ENCODE measurements at places on chromosomes 1 and 21. TPM values are rescaled to one million over a fixed set of nuclear protein-coding genes. Genes with fewer than 3 reads are reported as not detected.
A peak's percentile ranks its signal among the peaks of the same experiment; 100 is the strongest.

Gene TACSTD2
- 0.36 TPM for total RNA-seq

Gene SMPDL3B
- total RNA-seq = 0.09 TPM

Gene MTARC2
- total RNA-seq = 2.0 TPM

Gene UTS2
- not detected for total RNA-seq

Gene CGN
- total RNA-seq = 0.09 TPM

Gene FLG2
- total RNA-seq = not detected

Gene BLACAT1
- not detected for total RNA-seq

DNA sequence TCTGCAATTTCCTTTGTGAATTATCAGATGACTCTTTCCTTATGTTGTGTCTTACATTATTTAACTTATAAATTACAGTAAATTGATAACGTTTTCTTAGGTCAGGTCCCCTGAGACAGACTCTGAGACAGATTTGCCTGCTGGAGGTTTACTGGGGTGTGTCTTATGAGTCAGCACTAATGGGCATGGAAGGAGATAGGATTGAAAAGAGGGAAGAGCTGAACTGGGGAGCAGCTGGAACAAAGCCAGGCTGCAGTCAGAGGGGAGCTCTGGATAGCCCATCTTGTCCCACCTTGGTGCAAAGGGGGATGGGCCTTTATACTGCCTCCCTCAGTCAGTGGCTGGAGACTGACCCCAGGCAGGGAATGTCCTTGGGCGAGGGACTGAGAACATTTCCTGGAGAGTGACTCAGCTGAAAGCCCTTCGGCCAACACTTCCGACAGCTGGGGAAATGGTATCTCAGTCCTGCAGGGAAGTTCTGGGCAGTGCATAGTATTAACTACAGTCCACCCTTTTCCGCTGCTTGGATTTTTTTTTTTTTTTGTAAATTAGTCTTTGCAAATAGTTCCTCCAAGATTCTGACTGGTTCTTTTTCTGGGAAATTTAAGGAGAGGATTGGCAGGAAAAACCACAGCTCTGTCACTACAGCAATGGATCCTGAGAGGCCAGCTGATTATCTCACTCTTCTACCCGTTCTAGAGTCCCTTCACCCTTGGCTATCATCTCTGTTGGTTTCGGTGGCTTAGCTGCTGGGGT, 39.1 kb upstream of the CDC42BPA start:
- DNase-seq = peak; percentile 94

GRCh38 chr1:156560585-156561163, 11.7 kb downstream of the IQGAP3 start:
- no peak for DNase-seq

GRCh38 chr1:35506960-35507912, 50.0 kb downstream of the KIAA0319L start:
- DNase-seq = no peak
